Testis (tissue), 5 donors: ENCODE measurements at places on chromosomes 1 and 21. TPM values are rescaled to one million over a fixed set of nuclear protein-coding genes. Genes with fewer than 3 reads are reported as not detected.

- no peak for DNase-seq
These were observed 4.8 kb upstream of the RPE65 start for GRCh38 chr1:68454534-68454933.

CCDC30 gene
- 16.1 TPM for polyA plus RNA-seq

- DNase-seq: no peak
These were observed 14.4 kb upstream of the DIPK1A start for GRCh38 chr1:92975551-92976232.

TEKT2 gene
- 117 TPM for polyA plus RNA-seq

- DNase-seq: no peak
These were observed 83.8 kb downstream of the GON4L start for GRCh38 chr1:155773221-155773620.

IRF6 gene
- polyA plus RNA-seq: 8.2 TPM

ITLN2 gene
- 1.5 TPM for polyA plus RNA-seq

GRCh38 chr1:165375623-165376022 lies 19.1 kb upstream of the LMX1A start:
- no peak for DNase-seq

DNA sequence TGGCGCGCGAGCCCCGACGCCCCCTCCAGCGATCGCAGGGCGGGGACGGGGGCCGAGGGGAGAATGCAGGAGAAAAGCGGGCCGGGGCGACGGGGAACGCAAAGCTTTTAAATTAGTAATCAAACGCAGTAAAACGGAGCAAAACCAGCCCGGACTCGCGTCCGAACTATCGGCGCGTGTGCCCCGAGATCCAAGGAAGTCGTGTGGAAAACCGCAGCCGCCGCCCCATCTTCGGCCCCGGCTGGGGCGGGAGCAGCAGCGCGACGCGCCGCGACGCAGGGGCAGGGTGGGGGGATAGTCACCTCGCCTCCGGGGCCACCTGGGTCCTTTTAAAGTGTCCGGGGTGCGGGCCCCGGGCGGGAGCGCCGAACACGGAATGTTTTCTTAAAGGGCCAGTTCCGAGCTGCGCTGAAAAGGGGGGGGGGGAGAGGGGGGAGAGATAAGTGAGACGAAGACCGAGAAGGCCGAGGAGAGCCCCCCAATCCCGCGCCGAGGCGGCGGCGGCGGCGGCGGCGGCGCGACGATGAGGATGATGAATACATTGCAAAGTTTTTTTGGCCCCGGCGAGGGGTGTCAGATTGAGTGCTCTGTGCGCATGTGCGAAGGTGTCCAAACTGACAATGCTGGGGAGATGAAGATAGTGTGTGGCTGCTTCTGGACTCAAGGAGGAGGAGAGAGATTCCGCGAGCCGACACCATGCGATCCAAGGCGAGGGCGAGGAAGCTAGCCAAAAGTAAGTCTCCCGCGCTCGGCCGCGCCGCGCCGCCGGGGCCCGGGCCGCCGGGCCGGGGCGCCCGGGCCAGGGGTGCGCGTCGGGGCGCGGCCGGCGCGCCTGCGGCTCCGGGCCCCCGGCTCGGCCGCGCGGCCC lies at the start of gene PRDM16:
PRDM16 (plus strand) TSS at position 640 of the 868 bp plus-strand sequence; CDS start at position 697, 57 bp downstream.
- peak; percentile 57 for DNase-seq

SLC5A3 gene
- 16.3 TPM for polyA plus RNA-seq

- no peak for DNase-seq
These were observed 18.7 kb upstream of the MTF1 start for GRCh38 chr1:37878071-37878470.

DNA sequence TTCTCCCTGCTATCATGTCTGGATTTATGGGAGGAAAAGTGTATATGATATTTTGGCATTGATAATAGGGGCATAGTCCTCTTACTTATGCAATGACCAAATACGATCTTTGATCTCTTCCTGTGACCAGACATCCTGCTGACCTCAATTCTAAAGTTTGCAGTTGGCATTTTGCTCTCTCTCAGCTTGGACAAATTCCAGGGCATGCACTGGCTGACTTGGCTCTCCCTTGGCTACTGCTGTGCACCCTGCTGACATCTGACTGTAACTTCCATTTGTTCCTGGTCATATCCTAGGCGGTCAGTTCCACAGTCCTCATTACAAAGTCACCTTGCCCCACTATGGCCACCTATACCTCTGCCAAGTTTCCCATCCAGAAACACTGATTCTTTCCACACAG lies 380.7 kb upstream of the NR5A2 start:
- DNase-seq: no peak

TEX38 gene
- polyA plus RNA-seq: 432 TPM

DNA sequence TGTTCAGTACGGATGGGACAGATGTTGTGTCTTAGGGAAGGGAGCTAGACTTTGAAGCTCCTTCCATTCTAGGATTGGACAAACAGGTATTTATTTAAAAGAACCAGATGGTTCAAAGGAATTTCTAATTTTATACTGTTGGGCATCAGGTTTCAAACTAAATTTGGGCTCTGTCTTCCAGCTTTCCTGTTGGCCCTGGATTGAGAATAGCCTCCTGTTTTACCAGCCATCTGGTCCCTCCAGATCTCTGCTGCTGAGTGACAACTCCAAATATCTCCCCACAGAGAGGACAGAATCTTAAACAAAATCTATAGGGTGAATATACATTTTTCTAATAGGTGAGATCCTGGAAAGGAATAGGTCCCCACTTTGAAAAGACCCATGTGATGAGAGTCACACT lies 52.5 kb upstream of the CNIH3 start:
- DNase-seq: no peak

DNA sequence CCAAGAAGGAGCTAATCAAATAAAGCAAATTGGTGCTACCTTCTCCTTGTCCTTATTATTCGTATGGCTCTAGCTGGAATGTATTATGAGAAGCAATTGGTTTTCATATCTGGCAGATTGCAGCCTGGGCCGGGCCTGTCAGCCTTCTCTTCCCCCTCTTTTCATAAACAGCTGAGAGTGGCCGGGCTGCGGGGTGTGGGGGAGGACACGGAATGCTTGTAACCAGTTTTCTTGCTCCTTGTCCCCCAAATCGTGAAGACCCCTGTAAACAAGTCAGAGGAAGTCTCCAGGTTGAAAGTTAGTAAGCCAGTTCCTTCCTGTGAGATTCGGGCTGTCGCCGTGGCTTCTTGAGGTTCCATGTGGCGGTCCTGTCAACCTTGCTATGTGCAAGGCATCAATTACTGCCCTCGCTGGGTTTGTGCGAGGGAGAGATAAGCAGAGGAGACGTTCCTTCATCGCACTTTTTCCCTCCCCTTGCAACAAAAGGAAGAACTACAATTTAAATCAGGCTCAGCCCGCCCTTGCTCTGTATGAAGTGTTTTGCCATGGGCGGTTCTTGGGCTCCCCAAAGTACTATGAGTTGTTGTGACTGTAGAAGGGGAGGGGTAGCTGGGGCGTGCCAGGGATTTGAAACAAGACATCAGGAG lies 450.7 kb downstream of the CAMTA1 start:
- no peak for DNase-seq

GRCh38 chr1:181033799-181034451 lies at the start of gene MR1:
MR1 (plus strand) TSS chr1:181033983; CDS start chr1:181034008, 25 bp downstream.
- DNase-seq: peak; percentile 46

- no peak for DNase-seq
These were observed 23.5 kb upstream of the RSBN1 start for GRCh38 chr1:113835686-113836290.

GRCh38 chr1:162251102-162251501 lies 125.6 kb downstream of the SPATA46 start:
- no peak for DNase-seq

- DNase-seq: peak; percentile 71
These were observed 24.8 kb downstream of the RNF19B start for GRCh38 chr1:32939655-32940371.

- DNase-seq: no peak
These were observed 3.0 kb downstream of the TTC39A start for GRCh38 chr1:51327386-51327785.

GRCh38 chr1:18385239-18385790 lies 95.4 kb upstream of the KLHDC7A start:
- peak; percentile 74 for DNase-seq

- no peak for DNase-seq
These were observed 108.2 kb upstream of the COL6A1 start for GRCh38 chr21:45873418-45873817.

DNA sequence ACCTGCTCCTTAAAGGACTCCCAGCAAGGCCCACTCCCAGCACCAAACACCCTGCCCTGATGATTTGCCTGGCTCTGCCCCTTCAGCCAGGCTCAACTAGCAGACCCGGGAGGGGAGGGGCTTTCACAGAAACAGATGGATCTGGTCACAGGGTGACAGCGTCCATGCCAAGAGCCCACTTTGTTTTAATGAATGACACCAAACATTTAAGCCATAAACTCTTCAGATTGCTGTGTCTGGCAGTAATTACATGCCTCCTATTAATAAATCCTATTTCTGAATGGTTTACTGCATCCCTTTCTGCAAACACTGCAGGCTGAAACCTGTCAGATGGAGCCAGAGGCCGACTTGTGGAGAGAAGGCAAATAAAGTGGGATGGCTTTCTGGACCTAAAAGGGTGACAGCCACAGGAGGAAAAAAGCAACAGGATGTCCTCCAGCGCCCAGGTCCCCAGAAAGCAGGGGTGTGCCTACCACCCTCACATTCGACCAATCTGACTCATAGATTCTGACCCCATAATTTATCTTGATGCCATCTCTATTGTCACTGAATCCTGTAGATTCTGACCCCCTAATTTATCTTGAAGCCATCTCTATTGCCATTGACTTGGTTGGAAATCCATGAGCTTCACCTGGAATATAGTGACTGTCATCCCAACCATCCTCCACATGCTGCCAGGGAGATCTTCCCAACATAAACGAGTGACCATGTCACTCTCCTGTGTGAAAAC lies 200.9 kb downstream of the PLPP3 start:
- DNase-seq: no peak

DNA sequence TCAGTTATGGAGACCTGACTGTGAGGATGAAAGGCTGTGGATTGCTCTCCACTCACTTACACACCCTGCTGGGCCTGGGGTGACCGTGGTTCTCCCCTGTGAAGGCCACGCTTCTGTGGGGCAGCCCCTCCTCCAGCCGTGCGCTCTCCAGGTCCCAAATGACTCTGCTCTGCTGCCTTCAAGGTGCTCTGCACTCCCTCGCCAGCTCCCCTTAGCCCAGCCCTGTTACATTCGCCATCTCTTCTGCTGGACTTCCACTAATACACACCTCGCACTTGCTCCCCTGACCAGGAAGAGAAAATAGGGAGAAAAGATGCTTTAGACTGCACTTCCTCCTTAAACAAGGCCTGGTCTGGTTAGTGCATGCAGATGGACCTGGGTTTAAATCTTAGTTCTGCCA lies 24.6 kb downstream of the OPTC start:
- no peak for DNase-seq

GRCh38 chr1:90800012-90800717 lies 83.1 kb upstream of the BARHL2 start:
- DNase-seq: no peak

HSD3B1 gene
- polyA plus RNA-seq: not detected

CXADR gene
- polyA plus RNA-seq: 17.6 TPM

DNA sequence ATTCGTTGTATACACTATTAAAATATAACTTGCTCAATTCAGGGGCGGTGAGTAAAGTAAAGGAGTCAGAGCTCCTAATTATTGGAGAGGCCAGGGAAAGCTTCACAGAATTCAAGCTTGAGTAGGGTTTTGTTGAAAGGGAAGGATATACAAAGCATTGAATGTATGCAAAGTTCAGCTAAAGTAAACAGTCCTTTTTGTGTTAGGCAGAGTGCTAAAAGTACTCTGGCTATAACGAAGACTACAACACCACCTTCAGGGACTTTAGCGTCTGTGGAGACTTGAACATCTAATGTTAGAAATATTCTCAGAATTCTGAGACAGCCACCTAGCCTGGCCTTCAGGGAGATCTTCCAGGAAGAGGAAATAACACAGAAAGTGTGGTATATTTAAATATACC lies 1.1 kb downstream of the FALEC start:
- no peak for DNase-seq

DNA sequence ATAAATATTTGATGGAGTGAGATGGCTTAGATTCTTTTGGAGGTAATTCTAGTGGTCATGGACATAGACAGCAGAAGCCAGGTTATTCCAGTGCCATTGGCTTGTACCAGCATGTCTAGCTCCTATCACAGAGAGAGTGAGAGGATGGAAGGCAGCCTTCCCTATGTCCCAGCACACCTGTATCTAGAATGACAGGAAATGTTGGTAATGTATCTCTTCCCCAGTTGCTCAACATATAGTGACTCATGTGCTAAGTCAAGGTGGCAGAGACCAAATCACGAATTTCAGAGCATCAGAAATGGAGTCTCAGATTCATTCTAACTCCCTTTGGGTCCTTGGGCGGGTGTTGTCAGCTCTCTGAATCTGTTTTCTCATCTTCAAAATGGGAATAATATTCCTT lies 28.4 kb downstream of the METTL13 start:
- DNase-seq: no peak

- no peak for DNase-seq
These were observed 32.2 kb downstream of the DTL start for GRCh38 chr1:212067787-212068186.

DNA sequence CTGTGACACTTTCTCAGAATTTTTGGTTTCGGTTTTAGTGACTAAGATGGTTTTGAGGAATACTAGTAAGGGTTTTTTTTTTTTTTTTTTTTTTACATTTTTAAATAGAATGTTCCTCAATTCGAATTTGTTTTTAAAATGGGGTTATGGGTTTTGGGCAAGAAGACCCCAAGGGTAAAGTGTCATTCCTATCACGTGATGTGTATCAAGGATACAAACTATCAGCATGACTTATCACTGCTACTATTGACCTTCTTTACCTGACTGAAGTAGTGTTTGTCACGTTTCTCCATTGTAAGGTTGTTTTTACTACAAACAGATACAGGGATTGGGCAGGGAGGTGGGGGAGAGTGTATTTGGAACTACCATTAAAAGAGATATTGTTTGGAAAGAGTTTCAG lies 781.1 kb upstream of the ADGRL4 start:
- no peak for DNase-seq

CFHR4 gene
- not detected for polyA plus RNA-seq

- DNase-seq: no peak
These were observed 382 bp downstream of the TRMT1L start for GRCh38 chr1:185156288-185156853.

GRCh38 chr1:54839824-54840223 lies 38.7 kb upstream of the TTC22 start:
- DNase-seq: no peak

PADI2 gene
- polyA plus RNA-seq: 3.2 TPM

- DNase-seq: no peak
These were observed 77.4 kb downstream of the RERE start for GRCh38 chr1:8740034-8740449.

DNA sequence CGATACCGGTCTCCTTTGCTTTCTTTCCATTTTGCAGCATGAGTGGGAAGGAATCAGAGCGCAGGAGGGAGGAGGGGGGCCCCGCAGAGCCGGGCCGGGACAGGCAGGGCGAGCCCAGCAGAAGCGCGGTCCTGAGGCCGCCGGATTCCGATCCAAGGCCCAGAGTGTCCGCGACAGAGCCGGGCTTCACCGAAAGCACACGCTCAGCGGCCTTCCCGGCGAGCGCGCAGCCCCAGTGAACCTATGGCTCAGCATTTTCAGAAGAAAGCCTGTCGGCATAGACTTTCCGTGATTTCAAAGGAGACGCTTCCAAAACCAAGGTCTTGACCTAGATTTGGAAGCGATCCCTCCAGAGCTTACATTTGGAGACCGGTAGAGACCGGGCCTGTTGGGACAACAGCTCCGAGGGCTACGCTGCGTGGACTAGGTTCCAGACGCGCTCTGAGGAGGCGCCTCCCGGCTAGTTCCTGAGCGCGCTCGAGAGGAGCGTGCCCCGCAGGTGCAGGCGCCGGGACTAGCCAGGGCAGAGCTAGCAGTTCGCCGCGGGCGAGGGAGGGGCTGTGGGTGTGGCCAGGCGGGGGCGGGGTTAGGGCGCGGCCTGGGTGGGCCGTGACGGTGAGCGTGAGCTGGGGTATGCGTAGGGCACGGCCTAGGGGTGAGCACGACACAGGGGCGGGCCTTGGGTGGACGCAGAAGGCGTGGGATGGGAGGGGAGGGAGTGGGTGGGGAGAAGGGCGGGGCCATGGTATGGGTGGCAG lies 27.8 kb upstream of the PRSS38 start:
- DNase-seq: peak; percentile 92
